Activated T-cell treated with anti-CD3 and anti-CD28 coated beads for 4 hours (primary cell): ENCODE measurements at places on chromosomes 11 and 22.

GRCh38 chr11:57905439-57905838 lies 118.2 kb upstream of the OR9Q1 start:
- no peak for DNase-seq

DNA sequence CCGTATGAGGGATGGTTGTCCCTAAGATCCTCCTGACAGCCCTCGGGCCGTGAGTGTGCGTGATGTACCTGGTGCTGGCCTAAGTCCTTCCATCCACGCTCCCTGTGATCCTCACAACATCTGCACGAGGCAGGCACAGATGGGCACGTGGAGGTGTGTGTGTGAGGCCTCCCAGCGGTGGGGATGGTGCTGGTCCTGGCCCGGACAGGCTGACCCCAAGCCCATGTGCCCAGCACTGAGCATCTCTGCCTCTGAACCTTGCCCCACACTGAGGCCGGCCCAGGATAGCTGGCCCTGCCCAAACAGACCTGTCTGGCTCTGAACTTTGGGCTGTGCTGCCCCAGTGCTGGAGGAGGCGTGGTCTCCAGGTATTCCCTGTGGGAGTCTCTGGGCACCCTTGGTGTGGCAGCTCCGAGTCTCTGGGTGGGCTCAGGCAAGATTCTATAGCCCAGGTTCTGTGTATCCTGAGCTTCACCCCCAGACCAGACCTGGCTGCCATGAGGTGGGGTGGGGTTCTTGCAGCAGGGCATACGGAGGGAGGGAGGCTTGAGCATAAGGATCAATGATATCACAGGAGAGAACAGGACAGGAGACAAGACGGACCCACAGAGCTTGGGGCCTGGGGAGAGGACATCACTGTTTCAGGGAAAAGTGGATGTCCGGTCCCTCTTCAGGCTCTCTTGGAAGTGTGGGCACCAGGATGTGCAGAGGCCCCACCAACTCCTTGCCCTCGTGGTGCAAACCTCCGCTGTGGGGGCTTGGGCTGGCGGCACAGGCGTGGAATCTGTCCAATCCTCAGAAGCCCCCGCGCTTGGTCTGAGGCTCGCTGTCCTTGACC lies 881.8 kb downstream of the BRD1 start:
- no peak for DNase-seq

- no peak for DNase-seq
Observed at GRCh38 chr11:45926001-45926401, 3.5 kb downstream of the LARGE2 start.

GRCh38 chr11:104106136-104106754 lies 57.7 kb downstream of the PDGFD start:
- DNase-seq = no peak

DNA sequence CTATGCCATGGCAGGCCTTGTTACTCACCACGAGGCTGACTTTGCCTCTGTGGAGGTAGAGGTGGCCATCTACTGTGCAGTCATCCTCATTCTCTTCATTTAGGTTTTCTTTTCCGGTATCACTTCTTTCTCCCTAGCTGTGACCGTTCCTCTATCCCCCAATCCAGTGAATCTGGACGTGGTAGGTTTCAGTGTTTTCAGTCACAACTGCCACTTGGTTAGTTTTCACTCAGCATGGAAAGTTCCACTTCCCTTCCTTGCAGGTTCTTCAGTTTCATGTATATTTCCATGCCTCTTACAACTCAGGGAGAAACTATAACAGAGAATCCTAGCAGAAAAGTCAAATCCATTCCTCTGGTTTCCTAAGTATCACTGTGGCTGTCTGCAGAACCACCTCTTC lies 1.9 kb downstream of the HPS4 start:
- no peak for DNase-seq

- no peak for DNase-seq
Observed at GRCh38 chr11:64762277-64762673, 2.5 kb upstream of the PYGM start.

DNA sequence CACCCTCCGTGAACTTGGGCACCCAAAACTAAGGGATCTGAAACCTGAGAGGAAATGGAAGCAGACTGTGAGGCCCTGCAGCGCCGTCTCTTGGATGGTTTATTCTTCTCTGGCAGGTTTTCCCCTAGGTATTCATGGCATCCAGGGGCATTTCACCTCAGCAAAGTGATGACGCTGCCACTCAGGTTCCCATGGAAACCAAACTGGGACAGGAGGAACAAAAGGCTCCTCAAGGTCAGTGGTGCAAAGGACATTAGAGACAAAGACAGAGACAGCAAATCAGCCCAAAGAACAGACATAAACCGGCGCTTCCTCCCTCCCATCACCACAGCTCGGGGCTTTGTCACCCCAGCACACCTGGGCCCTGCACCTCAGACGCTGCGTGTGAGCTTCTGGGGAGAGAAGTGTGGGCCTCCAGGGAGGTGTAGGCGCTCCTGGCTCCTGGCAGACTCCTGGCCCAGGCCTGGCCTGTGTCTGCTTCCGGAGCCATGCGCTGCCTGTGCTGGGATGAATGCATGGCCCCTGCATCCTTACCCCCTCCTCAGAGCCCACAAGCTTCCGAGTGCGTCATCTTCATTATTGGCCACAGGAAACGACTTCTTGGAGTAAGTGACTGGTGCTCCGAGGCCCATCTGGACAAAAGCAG lies 5.9 kb downstream of the TP53AIP1 start:
- DNase-seq = no peak

DNA sequence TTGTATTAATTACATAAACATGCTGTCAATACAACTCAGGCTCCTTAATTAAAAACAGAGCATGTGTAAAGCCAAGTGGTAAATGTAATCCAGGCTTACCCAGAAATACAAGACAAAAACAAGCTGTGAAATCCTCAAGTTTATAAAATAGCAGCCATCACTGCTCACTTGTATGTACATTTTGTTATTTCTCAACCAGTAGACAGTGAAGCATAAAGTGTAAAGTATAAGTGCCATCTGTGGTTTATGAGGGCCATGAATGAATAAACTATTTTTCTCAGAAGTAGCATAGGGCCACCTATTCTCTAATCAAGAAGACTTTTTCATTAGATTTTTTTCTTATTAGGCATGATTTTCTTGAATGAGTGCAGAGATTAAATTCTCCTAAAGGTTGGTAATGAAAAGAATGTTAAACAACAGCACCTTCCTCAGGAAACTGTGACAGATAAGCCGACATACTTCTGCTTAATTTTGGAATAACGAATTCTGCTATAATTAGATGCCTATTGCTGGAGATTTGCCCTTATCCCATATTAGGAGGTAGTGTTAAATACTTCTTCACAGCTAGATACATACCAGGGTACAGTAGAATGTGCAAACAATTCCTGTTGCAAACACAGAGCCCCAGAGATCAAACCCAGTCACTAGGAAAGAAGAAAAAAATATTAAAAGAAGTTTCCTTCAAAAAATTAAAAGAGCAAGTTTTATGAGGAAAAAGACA lies 13.0 kb downstream of the SLC5A12 start:
- no peak for DNase-seq

- no peak for DNase-seq
Observed at GRCh38 chr22:24975813-24976341, 23.4 kb downstream of the KIAA1671 start.

DNA sequence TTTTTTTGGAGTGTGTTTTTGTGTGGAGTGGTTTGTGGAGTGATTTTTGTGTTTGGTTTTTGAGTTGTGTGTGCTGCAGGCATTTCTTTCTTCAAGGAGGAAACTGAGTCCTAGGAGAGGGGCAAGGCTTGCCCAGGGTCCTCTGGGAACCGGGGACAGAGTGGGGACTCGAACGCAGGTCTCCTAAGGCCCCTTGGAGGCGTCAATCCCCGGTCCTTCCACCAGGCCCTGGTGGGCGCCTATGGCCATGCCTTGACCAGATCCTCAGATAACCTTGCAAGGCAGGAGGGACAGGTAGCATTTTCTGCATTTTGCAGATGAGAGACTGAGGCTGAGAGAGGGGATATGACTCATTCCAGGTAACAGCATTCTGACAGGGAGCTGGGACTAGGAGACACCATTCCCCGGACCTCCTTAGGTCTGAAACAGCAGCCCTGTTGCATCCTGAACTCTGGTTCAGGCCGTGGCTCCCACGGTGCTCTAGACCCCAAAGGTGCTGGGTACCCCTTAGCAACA lies 39.1 kb downstream of the MYO7A start:
- no peak for DNase-seq

GRCh38 chr11:117189191-117189940 lies 9.8 kb upstream of the TAGLN start:
- DNase-seq = no peak

DNA sequence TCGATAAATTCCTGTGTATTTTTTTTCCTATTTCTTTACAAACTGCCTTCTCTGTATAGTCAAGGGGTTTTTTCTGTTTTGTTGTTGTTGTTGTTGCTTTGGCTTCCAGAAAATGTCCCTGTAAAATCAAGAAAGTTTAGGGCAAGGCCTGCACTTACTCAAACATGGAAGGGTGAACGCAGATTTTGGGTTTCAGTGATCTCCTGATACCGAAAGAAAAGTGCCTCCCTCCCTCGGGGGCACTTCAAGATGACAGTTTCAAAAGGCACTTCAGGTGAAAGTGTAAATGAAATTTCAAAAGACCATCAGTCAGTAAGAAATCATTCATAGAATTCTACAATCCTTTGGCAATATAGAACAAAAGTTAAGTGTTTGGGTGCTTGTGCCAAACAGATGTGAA lies 43.4 kb upstream of the TMPRSS4 start:
- no peak for DNase-seq

GRCh38 chr22:48883211-48883960 lies 944.3 kb downstream of the BRD1 start:
- DNase-seq = no peak

DNA sequence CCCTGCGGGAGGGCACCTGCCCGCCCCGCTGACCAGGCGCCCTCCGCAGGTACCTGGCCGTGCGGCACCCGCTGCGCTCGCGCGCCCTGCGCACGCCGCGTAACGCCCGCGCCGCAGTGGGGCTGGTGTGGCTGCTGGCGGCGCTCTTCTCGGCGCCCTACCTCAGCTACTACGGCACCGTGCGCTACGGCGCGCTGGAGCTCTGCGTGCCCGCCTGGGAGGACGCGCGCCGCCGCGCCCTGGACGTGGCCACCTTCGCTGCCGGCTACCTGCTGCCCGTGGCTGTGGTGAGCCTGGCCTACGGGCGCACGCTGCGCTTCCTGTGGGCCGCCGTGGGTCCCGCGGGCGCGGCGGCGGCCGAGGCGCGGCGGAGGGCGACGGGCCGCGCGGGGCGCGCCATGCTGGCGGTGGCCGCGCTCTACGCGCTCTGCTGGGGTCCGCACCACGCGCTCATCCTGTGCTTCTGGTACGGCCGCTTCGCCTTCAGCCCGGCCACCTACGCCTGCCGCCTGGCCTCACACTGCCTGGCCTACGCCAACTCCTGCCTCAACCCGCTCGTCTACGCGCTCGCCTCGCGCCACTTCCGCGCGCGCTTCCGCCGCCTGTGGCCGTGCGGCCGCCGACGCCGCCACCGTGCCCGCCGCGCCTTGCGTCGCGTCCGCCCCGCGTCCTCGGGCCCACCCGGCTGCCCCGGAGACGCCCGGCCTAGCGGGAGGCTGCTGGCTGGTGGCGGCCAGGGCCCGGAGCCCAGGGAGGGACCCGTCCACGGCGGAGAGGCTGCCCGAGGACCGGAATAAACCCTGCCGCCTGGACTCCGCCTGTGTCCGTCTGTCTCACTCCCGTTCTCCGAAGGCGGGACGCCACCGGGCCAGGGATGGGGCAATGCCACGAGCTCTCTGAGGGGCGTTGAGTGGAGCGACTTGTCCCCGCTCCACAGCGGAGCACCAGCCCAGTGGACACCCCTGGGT lies 1.8 kb downstream of the GALR3 start:
- DNase-seq = no peak

DNA sequence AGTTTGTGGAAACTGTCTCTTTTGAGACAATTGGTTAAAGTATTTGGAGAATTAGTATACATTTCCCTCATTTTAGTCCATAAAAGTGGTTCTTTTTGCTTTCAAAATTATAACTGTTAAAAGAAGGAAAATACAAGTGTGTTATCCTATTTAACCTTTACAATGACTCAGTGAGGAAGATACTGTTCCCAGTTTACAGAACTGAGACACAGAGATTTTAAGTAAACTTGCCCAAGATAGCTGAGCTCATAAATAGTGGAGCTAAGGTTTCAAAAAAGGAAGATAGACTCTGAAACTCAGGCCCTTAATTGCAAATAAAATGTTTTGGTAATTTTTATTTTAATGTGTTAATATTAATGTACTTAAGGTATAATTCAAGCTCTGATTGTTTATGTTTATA lies 58.9 kb downstream of the DKK3 start:
- no peak for DNase-seq

DNA sequence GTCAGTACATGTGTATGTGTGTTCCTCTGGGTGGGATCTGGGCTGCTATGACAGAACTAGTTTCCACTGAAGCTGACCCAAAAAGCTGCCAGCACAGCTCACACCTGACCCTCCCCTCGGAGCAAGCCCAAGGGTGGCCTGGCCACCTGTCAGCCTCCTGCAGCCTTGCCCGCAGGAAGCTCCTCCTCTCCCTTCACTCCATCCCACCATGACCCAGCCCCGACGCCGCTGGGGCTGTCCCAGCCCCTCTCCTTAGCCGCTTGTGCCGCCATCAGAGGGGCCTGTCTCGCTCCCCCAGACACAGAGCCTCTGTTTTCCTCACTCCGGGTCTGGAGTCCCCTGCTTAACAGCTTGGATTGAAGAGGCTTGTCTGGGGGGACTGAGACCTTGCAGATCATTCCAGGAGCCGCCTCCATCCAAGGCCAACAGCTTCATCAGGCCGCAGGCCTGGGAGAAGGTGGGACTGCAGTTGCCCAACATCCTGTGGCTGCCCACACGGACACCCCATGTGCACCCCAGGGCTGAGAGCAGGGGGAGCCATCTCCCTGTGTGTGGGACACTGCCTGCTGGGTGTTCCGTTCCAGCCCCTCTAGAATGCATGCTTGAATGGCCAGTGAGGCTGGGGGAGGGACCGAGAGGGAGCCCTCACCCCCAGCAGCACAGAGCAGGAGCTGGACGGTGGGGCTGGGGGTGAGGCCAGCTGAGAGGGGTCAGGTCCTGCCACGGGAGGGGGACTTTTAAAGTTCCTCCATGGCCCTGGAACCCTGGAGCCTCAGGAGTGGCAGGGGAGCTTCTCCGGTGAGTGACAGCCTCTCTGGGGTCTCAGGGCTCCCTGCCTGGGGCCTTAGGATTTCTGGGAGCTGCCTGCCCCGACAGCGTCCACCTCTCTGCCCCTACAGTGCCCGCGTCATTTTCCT lies 696 bp downstream of the MRGPRF start:
- DNase-seq = no peak

- DNase-seq = no peak
Observed at GRCh38 chr11:68275721-68276507, 4.1 kb upstream of the C11orf24 start.
